ENCODE measurements at places on chromosomes 13 and 19. TPM values are rescaled to one million over a fixed set of nuclear protein-coding genes. Genes with fewer than 3 reads are reported as not detected.

ZNF536 gene
- total RNA-seq = not detected

PDX1 gene
- total RNA-seq = 1.2 TPM

- DNase-seq = peak; percentile 0
Observed at GRCh38 chr13:85347251-85347650, 452.0 kb downstream of the SLITRK6 start.

DNA sequence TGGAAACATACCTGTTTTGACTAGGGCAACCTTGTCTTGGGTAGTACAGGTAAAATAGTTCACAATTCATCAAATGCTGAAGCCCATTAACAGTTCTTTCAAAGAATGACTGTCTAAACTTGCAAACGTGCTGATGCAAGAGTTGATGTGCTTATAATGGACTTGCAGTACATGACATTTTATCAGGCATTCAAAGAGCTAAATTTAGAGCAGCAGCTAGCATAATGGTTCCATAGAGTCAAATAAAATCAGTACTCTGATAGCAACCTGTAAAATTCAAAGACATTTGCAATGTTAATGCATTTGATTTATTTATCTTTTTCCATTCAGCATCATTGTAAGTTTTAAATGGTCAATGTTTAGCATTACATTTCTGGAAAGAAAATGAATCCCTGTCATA, 979.7 kb upstream of the SLC10A2 start:
- DNase-seq = no peak

DNA sequence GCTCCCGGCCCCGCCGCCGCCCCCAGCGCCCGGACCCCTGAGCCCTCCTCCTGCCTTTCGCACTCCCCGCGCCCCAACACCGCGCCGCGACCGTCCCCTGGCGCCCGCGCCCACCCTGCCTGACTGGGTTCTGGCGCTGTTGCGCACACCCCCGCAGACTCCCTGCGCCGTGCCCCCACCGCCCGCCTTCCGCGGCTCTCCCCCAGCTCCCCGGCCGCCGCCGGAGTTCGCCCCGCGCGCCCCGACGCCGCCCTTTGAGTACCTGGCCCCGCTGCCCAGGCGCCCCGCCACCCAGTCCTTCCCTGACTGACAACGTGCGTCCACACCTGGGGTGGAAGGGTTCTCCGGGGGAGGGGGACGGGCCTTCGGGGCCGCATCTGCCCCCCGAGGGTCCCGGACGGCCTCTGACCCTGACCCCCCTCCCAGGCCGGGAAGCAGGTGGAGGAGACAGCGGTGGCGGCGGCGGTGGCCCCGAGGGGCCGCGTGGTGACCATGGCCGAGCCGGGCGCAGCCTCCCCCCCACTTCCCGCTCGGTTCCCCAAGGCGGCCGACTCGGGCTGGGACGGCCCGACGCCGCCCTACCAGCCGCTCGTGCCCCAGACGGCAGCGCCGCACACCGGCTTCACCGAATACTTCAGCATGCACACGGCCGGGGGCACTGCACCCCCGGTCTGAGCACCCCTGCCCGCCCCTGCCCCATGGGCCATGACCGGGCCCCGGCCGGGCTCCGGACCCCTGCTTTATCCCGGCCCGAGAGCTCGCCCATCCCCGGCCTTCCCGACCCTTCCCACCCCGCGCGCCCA, 1.4 kb upstream of the MEGF8 start:
- DNase-seq = peak; percentile 43

- DNase-seq = no peak
Observed at GRCh38 chr13:31321457-31321856, 121.7 kb downstream of the B3GLCT start.

- peak; percentile 18 for DNase-seq
Observed at GRCh38 chr19:10766671-10767201, 48.9 kb downstream of the DNM2 start.

- no peak for DNase-seq
Observed at GRCh38 chr13:92657565-92657964, 569.0 kb upstream of the GPC6 start.

- no peak for DNase-seq
Observed at GRCh38 chr13:25908366-25908765, 143.4 kb downstream of the SHISA2 start.
